Bladder microvascular endothelial cell (primary cell): ENCODE measurements at places on chromosomes 2 and 18. TPM values are rescaled to one million over a fixed set of nuclear protein-coding genes. Genes with fewer than 3 reads are reported as not detected.

Gene TUBA4B
- not detected in 2 replicates for total RNA-seq

Gene GAREM1
- total RNA-seq: 0.16 and 0.63 TPM in 2 replicates

Gene ZBTB7C
- total RNA-seq: under 0.01 TPM in 1 of 2 replicates, not detected in the other

Gene TBR1
- under 0.01 TPM in 1 of 2 replicates, not detected in the other for total RNA-seq

Gene PSMA8
- total RNA-seq: not detected in 2 replicates

Gene HOXD4
- 2.1 and 8.0 TPM in 2 replicates for total RNA-seq

Gene KIF1A
- total RNA-seq: 0.44 TPM in 1 of 2 replicates, not detected in the other

Gene NOSTRIN
- total RNA-seq: 6.1 and 25.1 TPM in 2 replicates

Gene THUMPD2
- 4.7 and 11.3 TPM in 2 replicates for total RNA-seq

Gene NEURL3
- 0.32 and 2.0 TPM in 2 replicates for total RNA-seq
